Stimulated activated CD4-positive, alpha-beta T cell treated with anti-CD3 and anti-CD28 coated beads, Interleukin-4, amount 100 ng/mL, for 48 hours (primary cell): ENCODE measurements at places on chromosomes 2 and 18.

DNA sequence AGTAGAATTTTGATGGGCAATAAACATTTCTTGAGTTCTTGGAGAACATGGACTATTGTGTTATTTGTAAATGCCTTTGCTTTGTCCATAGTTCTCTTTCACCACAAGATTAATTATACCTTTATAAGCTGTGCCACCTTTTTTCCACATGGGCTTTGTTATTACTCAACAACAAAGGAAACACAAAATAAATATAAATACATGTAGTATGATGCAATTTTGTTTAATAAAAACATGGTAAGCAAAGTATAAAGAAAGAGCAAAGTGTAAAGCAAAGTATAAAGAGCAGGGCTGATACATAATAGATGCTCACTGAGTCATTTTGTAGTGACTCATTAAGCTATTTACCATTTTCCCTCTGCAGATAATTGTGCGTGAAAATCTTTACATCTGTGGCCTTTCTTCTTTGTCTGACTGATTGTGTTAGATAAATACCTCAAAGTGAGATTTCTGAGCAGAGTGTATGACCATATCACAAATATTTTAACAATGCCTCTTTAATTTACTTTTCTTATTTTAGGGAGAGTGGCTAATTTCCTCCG lies 80.9 kb downstream of the CERS6 start:
- no peak for DNase-seq

GRCh38 chr2:129483366-129483765 lies 496.1 kb upstream of the RAB6C start:
- DNase-seq: no peak

DNA sequence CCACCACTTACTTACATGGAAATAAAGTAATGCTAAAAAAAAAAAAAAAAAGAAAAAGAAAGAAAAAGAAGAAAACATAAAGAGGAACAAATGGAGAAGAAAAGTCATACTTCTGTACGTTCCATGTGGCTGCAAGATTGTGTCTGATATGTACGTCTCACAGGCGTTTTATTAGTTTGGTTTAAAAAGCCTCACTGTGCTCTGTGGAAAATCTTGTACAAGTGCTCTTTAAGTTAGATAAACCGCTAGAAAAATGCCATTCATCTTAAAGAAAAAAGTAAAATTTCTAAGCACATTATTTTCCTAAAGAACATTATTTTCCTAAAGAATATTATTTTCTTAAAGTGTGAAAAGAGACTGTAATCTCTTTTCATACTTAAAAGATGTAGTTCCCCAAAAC lies 165.1 kb downstream of the ZNF521 start:
- DNase-seq: no peak

DNA sequence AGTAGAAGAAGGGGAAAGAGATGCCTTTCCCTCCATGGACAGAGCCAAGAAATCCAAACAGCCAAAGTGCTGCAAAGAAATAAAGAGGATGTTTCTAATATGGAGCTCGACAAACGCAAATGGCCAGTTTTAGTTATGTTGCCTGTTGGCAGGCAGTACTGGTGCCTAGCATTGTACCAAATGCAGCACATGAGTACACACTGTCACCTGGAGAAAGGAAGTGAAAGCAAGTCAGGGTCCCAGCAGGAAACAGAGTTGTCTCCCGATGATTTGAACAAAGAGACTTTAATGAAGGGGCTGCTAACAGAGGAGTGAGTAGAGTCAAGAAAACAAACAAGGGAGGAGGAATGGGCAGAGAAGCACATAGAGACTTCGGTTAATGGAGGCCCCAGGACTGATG lies 623.0 kb downstream of the BCL11A start:
- no peak for DNase-seq

- DNase-seq: no peak
Measured at GRCh38 chr18:22703883-22704585, 229.1 kb upstream of the RBBP8 start.

- no peak for DNase-seq
Measured at GRCh38 chr2:218362606-218363005, 5.9 kb downstream of the CATIP start.

DNA sequence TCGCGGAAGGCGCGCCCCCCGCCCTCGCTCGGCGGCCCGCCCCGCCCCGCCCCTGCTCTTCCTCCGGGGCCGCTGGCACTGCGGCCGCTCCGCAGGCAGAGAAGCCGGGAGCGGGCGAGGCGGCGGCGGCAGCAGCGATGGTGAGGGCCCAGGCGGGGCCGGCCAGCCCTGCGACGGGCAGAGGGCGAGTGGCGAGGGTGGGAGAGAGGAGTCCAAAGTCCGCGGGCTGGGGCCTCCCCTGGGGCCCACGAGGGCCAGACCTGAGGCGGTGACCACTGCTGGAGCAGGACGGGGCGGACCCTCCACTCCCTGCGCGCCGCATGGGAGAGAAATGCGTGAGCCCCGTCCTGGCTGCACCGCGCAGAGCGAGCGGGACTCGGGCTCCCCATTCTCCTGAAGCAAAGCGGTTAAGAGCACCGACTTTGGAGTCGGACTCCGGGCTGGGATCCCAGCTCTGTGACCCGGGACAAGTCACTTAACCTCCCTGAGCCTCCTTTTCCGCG lies at the start of gene VAMP5:
Gene VAMP5 (plus strand): TSS at position 78 of the 503 bp plus-strand sequence. CDS start 60 bp downstream, at position 138.
- DNase-seq: no peak

- no peak for DNase-seq
Measured at GRCh38 chr2:65292461-65293011, 64.9 kb downstream of the ACTR2 start.

DNA sequence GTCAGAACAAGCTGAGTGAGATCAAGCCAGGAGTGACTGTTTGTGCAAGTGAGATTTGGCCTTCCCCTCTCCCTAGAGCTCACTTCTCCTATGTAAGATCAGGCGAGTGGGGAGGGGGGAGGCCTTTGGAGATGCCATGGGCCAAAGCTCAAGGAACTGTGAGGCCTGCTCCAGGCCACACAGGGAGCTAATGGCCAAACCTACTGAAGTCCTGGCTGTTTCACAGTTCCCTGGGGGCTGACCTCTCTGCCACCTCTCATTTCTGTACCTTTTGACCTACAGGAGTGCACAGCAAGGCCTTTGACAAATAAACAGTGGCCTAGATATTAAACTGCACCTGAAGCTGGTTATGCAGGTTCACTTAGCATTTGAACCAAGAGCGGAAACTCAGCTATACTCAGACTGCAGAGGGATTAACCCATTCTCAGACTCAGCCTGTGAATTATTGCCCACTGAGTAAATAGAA lies 235.0 kb upstream of the NT5C1B start:
- DNase-seq: no peak

DNA sequence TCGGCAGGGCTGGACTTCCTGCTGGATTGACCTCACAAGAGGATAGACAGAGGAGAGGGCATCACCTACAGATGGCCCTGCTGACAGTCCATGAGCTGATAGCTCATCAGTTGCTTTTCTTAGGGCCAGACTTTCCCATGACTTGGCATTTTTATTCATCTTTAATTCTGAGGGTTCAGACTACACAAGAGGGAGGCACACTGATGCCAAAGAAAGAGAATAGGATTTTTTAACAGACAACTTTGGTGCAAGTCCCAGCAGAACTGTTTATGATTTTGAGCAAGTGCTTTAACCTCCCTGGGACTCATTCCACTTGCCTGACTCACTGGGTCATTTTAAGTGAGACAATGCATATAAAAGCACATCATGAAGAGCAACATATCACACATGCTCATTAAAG lies 299.2 kb downstream of the INSIG2 start:
- no peak for DNase-seq

- DNase-seq: peak; percentile 80
Measured at GRCh38 chr2:9897331-9897737, 54.1 kb downstream of the TAF1B start.

- DNase-seq: no peak
Measured at GRCh38 chr2:85395912-85396475, 14.2 kb downstream of the CAPG start.

- no peak for DNase-seq
Measured at GRCh38 chr2:138516030-138516704, 14.6 kb downstream of the SPOPL start.

DNA sequence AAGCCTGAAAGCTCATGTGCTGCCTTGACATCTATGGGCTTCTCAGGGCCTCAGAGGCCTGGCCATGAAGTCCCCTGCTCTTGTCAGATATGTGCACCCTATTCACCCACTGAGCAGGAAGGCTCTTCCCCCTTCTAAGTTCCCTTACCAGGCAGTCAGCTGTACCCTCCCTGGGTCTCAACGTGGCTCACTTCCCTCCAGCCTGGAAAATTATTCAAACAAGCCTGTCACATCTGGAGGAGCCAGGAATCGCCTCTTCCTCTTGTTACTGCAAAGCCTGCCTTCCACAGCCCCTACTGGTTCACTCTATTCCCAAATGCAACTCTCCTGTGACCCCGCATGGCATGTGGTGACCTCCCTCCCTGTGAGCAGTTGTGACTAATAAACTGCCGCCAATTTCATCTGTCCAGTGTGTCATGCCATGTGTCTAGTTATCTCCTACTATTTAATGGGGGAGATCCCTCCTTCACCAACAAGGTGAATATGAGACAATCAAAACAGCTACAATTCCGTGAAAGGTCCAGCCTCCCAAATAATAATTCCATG lies 8.4 kb upstream of the SERPINB8 start:
- DNase-seq: no peak

DNA sequence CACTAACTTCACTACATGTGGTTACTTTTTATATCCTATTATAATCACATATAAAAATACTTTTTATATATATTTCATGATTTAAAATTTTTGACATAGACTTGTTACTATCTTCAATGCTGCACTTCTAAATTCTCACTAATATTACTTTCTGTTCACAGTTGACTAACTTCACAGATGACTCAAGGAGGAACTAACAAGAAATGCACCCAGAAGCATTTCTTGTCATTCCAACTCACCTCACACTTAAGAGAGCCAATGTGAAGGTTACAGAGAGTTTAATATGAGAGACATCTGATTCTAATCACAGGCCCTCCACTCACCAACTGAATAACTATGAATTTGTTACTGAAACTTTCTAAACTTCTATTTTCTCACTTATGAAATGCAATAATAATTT lies 399.8 kb upstream of the SLC8A1 start:
- DNase-seq: no peak

DNA sequence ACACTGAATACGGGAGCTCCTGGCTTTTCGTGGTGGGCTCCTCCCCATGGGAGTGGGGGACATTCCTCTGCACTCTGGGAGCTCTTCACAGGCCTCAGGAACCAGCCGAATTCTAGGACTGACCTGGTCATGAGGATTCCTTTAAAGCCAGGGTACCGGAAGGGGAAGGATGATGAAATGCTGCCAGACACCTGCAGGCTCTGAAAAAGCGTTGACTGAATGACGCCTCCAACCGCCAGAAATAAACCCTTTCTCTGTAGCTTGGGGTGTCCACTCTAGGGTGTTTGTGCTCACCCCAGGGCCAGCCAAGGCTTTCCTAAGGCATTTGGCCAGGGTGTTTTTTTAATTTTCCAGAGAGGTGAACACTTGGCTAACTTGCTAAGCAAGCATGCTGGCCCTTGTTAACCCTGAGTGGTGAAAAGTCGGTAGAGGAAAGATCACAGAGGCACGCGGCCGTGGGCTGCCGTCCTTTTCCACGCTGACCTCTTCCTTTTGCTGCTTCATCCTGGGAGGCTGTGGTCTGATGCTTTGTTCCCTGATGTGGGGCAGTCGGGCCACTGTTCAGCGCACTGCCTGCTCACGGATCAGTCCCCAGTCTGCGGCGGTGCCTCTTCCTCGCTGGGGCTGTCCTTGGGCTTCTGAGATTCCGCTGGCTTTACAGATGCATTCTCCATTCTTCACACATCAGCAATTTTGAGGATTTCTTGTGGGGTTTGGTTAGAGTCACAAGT lies 32.0 kb downstream of the IMPA2 start:
- DNase-seq: no peak

- DNase-seq: no peak
Measured at GRCh38 chr18:31439807-31440325, 7.7 kb upstream of the DSG3 start.

GRCh38 chr2:102301867-102302362 lies 9.4 kb upstream of the IL1RL1 start:
- DNase-seq: peak; percentile 38

- no peak for DNase-seq
Measured at GRCh38 chr2:207184348-207184747, 18.6 kb upstream of the KLF7 start.

DNA sequence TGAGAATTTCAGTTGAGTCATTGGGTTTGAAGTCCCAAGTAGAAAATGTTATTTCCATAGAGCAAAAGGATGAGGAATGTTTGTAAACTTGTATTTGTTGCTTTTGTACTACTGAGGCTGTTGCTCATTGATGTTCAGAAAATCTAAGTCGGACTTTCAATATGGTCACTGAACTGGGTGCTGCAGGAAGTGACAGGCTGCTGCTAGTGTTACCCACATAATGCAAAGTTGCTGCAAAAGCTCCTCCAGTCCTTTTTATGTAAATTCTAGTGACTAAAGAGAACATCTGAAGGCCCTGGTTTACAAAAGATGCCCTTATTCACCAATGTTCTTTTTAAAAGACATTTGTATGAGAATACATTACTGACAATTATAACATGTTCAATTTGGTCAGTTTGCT lies 131.1 kb upstream of the FAM98A start:
- DNase-seq: no peak

DNA sequence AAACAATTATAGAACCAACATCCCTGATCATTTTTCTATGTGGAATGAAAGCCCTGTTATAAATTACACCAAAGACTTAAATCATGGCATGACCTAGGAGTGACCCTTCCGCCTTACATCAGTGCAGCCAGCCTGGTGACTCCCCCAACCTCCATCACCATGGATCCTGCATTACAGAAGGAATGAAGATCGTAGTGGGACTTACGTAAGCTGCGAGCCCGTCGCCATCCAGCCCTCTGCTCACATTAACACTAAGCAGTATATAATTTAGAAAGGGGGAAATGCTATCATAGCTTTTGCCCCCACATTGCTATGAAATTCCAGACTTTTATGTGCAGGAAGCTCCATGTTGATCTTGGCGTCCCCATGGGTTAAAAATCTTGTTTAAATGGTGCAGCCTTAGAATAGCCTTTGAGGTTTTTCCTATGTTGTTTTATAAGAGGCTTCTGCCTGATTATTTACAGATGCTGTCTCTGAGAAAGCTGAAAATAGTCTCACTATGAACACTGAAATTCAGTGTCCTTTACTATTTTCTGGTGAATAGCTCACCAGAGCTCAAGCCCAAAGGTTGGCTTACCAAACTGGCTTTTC lies 76.3 kb downstream of the COLEC12 start:
- DNase-seq: no peak

GRCh38 chr2:202387608-202388342 lies 11.6 kb downstream of the BMPR2 start:
- DNase-seq: no peak

- no peak for DNase-seq
Measured at GRCh38 chr2:44130441-44130840, 38.2 kb upstream of the PPM1B start.

DNA sequence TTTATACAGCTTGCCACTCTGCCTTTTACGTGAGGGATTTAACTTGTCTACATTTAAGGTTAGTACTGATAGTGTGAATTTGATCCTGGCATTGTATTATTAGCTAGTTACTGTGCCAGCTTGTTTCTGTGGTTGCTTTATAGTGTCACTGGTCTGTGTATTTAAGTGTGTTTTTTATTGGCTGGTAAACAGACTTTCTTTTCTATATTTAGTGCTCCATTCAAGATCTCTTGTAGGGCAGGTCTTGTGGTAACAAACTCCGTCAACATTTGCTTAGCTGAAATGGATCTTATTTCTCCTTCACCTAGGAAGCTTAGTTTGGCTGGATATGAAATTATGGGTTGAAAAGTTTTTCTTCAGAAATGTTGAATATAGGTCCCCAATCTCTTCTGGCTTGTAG lies 1971.0 kb upstream of the LRRTM1 start:
- no peak for DNase-seq

GRCh38 chr2:7286120-7286519 lies 368.9 kb downstream of the RNF144A start:
- DNase-seq: no peak
